ENCODE measurements at places on chromosomes 16 and 17. TPM values are rescaled to one million over a fixed set of nuclear protein-coding genes. Genes with fewer than 3 reads are reported as not detected.

GRCh38 chr16:50393858-50394802 is 25.3 kb upstream of the BRD7 start:
- no peak for DNase-seq

GRCh38 chr17:55295411-55296170 is 30.8 kb downstream of the HLF start:
- peak; percentile 62 for DNase-seq

TNRC6C gene
- 2.3 TPM for polyA plus RNA-seq

- DNase-seq: no peak
Observed at GRCh38 chr16:27386674-27387073, 15.3 kb upstream of the IL21R start.

GRCh38 chr17:31251970-31252328 is 45.1 kb downstream of the OMG start:
- no peak for DNase-seq

STX1B gene
- polyA plus RNA-seq: 0.46 TPM

CCL3 gene
- not detected for polyA plus RNA-seq

DNA sequence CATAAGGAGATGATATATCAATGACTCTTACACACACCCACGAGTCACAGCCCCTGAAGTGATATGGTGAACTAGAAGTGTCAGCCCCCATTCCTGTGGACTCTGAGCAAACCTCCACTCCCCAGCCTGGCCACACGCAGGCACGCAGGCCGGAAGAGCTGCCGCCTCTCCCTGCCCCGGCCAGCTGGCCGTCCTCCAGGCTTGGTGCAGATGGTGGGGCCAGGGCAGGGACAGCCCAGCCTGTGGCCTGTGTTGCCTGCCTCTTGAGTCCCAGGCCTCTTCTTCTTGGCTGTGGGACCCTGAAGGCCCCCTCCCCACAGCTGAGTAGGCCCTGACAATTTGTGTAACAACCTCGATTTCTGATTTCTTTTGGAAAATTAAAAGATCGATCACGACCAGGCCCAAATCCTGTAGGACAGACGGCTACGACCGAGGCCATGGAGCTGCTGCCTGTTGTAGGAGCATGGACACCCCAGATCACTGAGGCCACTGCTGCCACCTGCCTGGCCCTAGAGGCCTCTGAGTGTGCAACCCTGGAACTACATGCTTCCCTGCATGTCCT is 10.0 kb upstream of the MPRIP start:
- peak; percentile 97 for DNase-seq

GRCh38 chr16:31474173-31474714 is 2.3 kb downstream of the TGFB1I1 start:
- peak; percentile 83 for DNase-seq

- DNase-seq: no peak
Observed at GRCh38 chr17:41457676-41458075, 9.5 kb downstream of the KRT32 start.

Measured in GM23248 (cell line).